Epithelial cell of umbilical artery (primary cell): ENCODE measurements at places on chromosomes 13 and 19. TPM values are rescaled to one million over a fixed set of nuclear protein-coding genes. Genes with fewer than 3 reads are reported as not detected.

The SIAH3 gene
- under 0.01 TPM in 1 of 2 replicates, not detected in the other for total RNA-seq

The SOX21 gene
- total RNA-seq, result not detected in 2 replicates

The VSTM1 gene
- not detected in 2 replicates for total RNA-seq

The UBL5 gene
- 258 and 446 TPM in 2 replicates for total RNA-seq

The HCN2 gene
- total RNA-seq, result under 0.01 and 1.3 TPM in 2 replicates

The C19orf85 gene
- total RNA-seq, result not detected in 2 replicates

The POLR1G gene
- 11.2 and 24.0 TPM in 2 replicates for total RNA-seq
